Epithelial cell of alveolus of lung (primary cell): ENCODE measurements at places on chromosomes 13 and 19. TPM values are rescaled to one million over a fixed set of nuclear protein-coding genes. Genes with fewer than 3 reads are reported as not detected.

The LILRA6 gene
- total RNA-seq = not detected in 2 replicates

The ZNF549 gene
- total RNA-seq = 3.7 and 4.1 TPM in 2 replicates

The SIGLEC14 gene
- total RNA-seq = 0.13 TPM in 1 of 2 replicates, not detected in the other

The VSIG10L gene
- total RNA-seq = 0.91 and 1.8 TPM in 2 replicates
